GM12865 (cell line): ENCODE measurements at places on chromosomes 5 and 9.

DNA sequence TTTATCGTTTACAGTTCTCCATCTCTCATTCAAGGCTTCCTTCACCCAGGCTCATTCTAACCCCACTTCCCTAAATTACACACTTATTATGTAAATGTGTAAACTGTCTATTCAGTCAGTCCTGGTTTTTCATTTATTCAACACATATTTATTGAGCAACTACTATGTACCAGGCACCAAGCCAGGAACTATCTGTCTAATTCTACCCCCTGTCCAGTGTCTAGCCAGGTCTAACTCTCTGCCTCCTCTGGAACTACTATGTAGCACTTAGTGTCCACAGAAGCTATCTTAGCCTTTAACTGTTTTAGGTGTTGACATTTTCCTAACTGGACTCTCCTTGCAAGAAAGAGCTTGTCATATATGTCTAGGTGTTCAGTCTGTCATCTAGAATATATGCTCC is 56.5 kb downstream of the PDE4D start:
- no peak for DNase-seq

DNA sequence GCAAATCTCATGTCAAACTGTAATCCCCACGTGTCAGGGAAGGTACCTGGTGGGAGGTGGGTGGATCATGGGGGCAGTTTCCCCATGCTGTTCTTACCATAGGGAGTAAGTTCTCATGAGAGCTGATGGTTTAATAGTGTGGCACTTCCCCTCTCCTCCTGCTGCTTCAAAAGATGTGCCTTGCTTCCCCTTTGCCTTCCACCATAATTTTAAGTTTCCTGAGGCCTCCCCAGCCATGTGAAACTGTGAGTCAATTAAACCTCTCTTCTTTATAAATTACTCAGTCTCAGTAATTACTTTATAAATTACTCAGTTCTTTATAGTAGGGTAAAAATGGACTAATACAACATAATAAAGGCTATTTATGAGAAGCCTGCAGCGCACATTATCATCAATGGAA is 7.1 kb upstream of the CNTRL start:
- no peak for DNase-seq

- DNase-seq = no peak
Measured at GRCh38 chr9:68967800-68968199, 46.1 kb downstream of the PRKACG start.

- no peak for DNase-seq
Measured at GRCh38 chr5:39459071-39459470, 34.3 kb upstream of the DAB2 start.

- DNase-seq = no peak
Measured at GRCh38 chr5:74138721-74139120, 501.8 kb downstream of the ENC1 start.
